ENCODE measurements at places on chromosomes 5 and 9.

DNA sequence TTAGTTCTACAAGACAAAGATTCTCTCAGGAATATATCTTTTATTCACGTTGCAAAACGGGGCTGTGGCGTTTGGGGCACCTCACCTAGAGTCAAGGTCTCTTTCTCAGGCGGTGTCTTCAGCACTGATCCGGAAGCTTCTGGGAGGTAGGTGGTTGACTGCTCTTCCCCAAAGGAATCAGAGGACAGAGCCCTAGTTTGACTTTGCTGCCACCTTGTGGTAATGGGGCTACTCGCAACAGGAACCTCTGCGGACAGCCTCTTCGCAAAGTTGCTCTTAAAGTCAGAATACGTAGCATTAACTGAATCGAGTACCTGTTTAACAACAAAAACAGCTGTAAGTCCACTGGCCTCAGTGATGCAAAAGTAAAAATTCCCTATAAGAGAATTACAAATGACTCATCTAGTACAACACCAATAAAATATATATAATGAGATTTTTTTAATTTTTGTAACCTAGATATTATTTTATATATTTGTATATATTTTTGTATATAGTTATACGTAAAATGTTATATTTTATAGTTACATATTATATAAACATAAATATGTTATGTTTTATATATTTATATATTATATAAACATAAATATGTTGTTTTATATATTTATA is 13.3 kb upstream of the GPX8 start:
- DNase-seq, result peak; percentile 88

- no peak for DNase-seq
Measured at GRCh38 chr9:85344901-85345300, 396.9 kb downstream of the AGTPBP1 start.

GRCh38 chr5:103014983-103015382 is 105.0 kb downstream of the GIN1 start:
- no peak for DNase-seq

DNA sequence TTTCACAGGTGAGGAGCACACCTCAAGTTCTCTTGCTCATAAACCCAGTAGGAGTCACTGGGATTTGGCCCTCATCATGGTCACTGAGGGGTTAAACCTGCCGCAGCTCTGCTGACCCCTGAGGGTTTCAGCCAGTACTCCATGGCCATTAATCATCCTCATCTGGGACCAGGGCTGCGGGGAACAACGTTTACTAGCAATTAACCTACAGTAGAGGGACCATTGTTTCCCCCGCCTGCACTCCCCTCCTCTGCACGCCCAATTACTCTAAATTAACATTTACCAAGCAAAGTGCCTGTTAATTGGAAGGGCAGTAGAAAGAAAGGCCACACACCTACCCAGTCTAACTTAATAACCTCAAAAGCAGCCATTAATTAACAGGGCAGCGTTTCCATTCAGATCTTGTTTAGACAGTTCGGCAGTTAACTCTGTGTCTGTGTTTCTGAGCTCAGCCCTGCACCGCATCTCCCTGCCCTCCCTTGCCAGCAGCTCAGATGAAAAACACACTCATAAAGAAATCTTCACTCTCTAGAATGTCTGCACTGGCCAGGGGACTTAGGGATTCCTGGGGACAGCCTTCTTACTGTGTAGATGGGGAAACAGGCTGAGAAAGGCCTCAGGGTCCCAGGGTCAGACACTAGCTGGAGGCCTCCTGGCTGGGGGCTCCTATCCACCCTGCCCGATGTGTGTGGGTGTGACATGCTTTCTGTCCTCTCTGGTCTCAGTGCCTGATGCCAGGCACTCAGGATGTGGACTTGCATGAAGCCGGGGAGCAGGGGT is 51.6 kb downstream of the ALG2 start:
- DNase-seq, result no peak
